Activated T-cell treated with anti-CD3 and anti-CD28 coated beads, Interleukin-2, amount 50 U/mL, for 48 hours (primary cell): ENCODE measurements at places on chromosomes 1 and 21.

DNA sequence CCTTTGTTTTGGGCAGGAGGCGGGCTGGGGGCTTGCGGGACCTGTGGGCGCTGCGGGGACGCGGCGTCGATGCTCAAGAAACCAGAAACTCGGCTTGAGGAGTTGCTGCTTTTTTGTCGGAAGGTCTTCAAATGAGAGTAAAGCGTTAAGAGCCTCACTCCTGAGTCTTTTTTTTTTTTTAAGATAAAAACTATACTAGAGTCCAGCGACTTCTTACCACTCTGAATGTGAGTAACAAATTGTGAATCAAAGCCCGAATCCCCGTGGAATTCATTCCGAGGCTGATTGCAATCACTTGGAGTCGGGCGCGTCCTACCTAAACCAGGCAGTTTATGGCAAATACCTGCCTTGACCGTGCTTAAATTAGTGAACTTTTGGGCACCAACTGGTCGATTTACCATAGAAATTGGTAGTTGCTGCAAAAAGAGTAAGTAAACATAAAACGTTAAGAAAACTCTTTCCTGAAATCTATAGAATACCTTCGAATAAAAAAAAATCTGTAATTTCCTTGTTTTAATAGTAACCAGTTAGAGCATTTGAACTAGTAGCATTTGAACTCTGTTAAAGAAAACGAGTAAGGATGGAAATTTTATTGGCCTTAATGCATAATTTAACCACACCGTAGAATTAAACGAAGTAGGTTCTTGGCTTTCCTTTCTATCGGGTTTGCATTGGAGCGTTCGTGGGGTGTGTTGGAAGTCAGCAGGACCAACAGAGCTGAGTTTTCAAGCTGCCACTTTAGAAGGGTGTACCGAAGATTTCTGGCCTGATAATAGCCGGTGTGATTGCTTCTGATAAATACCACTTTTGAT is 769 bp downstream of the GPSM2 start:
- DNase-seq: no peak

GRCh38 chr1:14083706-14084105 is 383.7 kb downstream of the PRDM2 start:
- DNase-seq: no peak

- DNase-seq: no peak
Observed at GRCh38 chr1:155379631-155380090, 59.0 kb downstream of the RUSC1 start.

GRCh38 chr21:44304877-44305293 is 5.0 kb downstream of the PFKL start:
- DNase-seq: peak; percentile 55

GRCh38 chr1:6519491-6519934 is 28.0 kb upstream of the PLEKHG5 start:
- no peak for DNase-seq

- no peak for DNase-seq
Observed at GRCh38 chr1:9416506-9416905, 122.8 kb upstream of the SLC25A33 start.

DNA sequence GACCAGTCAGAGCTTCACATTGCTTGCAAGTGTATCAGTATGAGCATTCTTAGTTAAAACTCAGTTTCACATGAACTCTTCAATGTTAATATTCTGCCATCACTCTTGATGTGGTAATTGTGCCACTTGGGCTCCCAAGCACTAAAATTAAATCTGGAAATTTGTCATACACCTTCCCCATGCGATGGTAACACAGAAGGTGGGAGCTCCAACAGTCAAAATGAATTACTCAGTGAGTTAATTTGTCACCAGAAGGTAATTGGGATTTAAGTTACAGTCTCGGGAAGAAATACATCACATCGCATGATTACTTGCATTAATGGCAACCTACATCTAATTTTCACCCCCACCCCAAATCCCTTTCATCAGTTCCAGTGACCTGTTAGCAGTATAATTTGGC is 376.5 kb upstream of the DAB1 start:
- DNase-seq: no peak

DNA sequence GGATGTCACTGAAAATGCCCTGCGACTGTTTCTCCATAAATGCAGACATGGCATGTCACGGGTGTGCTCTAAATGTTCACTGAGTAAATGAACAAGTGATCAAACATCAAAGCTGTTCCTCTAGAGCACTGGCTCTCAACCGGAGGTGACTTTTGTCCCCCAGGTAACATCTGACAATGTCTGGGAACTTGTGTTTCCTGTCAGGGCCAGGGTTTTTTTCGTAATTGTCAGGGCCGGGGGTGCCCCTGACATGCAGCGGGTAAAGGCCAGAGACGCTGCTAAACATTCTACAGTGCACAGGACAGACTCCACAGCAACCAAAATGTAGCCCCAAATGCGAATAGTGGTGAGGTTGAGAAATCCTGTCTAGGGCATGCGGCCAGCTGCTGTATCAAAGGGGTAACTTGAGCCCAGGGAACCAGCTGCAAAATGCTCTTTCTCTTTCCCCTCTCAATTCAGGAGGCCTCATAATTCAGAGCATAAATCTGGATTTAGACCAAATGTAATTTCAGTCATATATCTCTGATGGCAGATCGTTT is 2.0 kb downstream of the ALDH4A1 start:
- DNase-seq: no peak

DNA sequence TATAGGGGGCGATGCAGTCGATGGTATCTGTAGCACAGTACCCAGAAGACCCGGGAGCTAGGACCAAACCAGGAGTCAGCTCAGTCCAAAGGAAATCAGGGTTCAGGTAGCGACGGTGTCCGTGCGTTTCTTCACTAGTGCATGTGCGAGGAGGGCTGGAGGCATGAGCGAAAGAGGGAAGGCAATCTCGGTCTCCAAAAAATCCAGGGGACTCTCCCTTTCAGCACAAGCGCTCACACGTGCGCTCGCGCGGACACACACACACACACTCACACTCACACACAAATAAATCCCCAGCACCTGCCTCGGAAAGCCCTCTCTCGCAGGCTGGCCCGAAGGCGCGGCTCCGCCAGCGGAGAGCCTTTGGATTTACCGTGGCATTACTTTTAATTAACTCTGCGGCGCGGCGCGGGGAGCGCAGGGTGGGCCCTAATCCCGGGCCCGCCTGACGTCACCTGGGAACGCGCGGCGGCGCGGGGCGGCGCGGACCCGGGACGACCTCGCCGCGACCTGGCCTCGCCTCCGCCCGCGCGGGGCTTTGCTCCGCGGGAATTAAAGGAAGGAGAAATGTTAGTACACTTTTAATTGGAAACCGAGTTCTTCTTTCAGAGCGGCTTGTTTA is 121.2 kb downstream of the LMX1A start:
- no peak for DNase-seq

DNA sequence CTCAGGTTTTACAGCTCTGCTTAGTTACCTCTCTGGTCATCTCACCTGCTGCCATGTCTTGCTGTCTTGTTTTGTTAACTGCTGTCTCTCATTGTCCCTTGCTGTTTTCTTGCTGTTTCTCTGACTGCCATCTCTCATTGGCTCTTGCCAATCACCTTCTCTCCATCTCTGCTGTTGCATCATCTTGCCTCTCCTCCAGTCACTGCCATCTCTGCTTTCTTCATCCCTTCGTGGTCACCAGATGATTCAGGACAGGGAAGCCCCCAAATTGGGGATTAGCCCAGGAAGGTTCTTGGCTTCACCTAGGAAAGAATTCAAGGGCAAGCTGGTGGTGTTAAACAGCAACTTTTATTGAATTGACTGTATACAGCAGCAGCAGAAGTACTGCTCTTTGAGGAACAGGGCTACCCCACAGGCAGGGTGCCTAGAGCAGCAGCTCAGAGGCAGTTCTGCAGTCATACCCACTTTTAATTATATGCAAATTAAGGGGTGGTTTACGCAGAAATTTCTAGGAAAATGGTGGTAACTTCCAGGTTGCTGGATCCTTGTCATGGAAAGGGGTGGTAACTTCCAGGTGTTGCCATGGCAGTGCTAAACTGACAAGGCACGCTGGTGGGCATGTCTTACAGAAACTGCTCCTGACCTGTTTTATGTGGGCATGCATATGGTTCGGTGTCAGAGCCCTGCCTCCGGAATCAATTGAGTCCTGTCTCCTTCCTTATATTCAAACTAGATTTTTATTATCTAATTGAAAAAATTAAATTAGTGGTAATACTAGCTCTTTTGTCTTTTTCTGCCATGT is 33.4 kb downstream of the SUCO start:
- no peak for DNase-seq

DNA sequence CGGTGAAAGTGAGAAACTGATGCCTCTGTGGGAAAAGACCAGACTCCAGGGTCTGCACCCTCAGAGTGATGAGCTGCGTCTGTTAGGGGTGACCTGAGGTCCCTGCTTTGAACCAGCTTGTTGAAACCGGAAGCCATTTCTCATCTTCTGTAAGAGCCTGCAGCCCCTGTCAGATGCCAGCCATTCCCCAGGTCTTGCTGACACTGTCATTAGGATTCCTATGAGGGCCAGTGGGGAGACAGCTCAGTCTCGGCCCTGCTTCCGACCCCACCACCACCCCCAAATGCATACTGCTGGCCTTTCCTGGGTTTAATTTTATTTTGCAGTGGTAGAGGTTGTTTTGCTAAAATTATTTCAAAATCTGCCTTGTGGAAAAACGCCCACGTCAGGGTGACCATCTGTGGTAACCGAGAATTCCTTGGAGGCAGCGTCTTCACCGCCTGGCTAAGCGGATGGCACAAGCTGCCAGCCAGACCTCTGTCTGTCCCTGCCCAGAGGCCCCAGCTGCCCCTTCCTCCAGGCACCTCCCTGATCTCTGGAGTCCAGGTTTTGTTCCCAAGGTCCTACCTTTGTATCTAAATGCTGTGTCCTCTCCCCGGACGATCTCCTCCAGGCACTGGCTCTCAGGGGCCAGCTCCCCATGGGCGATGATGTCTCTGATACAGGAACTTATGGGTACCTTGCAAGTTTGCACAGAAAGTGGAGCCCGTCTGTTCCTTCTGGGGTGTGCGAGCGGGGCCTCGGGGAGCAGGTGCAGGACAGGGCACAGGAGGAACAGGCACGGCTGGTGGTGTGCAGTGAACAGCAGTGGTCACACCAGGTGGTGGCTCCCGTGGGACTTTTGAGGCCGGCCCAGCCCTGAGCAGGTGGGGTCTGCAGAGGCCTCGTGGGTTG is 49.9 kb downstream of the PRKCZ start:
- DNase-seq: no peak

DNA sequence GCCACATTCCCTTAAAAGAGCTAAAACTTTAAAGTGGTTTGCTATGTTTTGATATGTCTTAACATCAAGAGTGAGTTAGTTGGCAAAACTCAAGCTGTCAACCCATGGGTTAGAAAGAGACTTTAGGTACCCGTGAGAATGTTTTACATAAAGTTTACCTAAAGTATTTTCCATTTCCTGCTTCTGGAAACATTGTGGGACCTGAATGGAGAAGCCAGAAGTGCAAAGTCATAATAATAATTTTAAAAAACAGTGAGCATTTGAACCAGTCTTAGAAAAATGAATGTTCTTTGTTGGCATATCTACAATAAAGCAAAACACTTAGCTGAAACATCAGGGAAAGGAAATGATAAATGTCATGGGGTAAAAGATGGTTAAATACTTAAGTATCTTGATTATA is 34.8 kb downstream of the LRRC8C start:
- no peak for DNase-seq

DNA sequence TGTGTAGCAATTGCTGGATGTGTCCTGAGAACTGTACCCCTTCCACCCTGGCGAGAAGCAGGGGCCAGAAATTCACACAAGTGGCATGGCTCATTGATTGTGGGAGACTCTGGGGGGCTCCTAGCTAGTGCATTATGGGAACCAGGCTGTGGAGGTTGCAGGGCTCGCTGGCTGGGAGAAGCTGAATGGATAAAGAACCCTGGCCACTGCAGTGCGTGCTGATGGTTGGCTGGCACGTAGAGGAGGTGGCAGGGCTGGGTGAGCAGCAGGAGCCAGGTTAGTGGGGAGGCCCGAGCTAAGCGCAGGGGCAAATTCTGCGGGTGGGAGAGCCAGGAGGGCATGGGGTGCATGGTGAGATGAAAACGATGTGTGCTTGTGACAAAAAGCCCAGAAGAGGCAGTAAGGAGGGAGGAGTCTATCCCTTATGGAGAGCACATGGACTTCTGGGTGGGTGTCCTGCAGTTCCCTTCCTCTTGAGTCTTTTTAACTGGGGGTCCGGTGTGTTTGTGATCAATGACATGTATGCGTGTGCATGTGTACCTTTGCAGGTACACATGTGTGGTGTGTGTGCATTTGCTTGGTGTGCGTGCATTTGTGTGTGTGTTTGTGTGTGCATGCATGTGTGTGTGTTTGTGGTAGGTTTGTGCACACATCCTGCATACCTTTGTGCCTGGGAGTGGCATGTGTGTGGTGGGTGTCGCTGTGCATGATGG is 3.6 kb downstream of the GUK1 start:
- DNase-seq: no peak

DNA sequence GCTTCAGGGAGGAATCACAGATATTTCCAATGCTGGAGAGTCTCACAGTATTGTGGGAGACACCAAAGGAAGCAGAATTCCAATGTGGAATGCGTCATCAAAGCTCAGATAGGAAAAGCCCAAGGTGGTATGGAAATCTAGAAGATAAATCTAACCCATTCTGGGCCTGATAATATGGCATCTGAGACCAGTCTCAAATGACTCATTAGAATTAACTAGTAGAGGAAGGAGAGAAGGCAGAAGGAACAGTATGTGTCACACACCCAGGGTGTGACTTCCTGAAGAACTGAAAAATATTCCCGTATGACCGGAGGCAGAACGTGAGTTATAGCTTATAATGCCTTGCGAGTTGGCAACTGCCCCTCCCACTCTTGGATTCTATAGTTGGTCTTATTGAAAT is 499.2 kb downstream of the PLPP3 start:
- DNase-seq: no peak

- DNase-seq: no peak
Observed at GRCh38 chr1:158100498-158100897, 80.2 kb upstream of the CD1D start.

- no peak for DNase-seq
Observed at GRCh38 chr21:44414291-44415072, 40.8 kb upstream of the LRRC3 start.

GRCh38 chr1:50735443-50735842 is 224.6 kb downstream of the FAF1 start:
- no peak for DNase-seq

DNA sequence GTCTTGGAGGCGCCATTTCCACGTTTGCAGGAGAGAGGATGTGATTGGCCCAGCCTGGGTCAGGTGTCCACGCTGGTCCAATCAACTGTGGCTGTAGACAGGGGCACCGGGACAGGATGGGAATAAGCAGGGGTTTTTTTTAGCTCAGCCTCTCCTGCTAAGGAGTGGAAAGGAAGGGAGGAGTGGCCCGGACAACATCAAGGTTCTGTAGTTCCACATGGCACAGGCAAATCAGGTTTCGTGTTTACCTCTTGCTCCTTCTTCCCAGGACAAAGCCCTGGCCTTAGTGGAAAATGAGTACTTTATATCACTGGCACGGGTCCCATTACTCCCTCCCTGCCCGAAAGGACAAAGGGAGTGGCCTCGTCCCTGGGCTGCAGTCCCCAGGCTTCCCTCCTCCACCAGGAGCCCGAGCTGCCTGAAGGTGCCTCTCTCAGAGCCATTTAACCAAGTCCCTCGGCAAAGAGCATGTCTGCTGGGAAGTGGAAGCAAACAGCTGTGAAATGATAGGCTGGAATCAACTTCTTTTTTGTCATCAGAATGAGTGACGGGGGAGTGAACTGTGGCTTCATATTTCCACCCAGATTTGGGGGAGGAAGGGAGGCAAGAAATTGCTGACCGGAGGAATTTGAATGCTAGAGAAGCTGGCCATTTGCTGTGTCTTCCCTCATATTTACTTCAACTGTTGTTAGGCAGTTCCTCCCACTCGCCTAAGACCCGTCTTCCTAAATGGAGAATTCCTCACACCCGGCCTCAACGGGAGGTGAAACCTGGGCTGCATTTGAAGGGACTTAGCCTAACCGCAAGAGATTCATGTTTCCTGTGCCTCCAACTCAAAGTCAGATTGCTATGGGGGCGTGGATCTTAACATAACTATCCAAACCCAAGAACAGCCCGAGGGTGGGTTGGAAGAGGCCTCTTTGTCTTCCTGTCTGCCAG is 84.9 kb upstream of the SLC44A3 start:
- DNase-seq: no peak
